ENCODE measurements at places on chromosomes 16 and 17. TPM values are rescaled to one million over a fixed set of nuclear protein-coding genes. Genes with fewer than 3 reads are reported as not detected.

Gene DBF4B
- 7.0 TPM for polyA plus RNA-seq

DNA sequence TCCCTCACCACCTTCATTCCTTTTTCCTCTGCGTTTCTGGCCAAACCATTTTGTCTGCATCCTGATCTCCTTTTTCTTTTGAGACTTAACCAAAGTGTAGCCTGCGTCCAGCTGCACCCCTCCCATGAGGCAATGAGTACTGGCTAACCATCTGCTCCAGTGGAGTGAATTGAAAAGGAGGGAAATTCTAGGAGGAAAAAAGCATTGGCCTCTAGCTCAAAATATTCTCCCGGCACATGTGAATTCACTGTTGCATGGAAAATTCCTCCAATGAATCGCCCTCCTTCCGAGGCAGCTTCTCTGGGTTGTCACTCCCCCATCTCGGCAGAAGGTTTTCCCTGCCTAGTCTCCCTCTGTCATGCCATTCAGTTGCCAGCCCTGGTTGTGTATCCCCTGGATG lies 5.6 kb downstream of the RAP1GAP2 start:
- no peak for DNase-seq

- DNase-seq = no peak
Observed at GRCh38 chr17:34623856-34624766, 44.7 kb downstream of the TMEM132E start.

GRCh38 chr17:60525328-60525684 lies 736 bp downstream of the APPBP2 start:
- DNase-seq = peak; percentile 35

DNA sequence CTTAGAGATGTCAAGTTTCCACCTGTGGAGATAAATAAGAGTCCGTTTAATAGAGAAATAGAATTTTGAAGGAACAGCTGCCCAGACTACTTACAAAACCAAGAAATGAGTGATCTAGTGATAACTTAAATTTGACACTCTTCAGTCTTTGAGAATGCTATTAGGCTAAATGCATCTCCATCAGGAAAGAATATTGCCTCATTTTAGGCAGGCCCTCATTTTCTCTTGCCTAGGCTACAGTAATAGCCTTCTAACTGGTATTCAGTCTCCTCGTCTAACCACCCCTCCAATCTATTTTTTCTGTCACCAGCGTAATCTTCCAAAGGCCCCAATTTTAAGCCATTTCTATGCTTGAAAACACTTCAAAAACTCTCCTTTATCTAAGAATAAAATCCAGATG lies 537.8 kb upstream of the CA10 start:
- DNase-seq = no peak

GRCh38 chr17:56326001-56326359 lies 172.7 kb downstream of the ANKFN1 start:
- DNase-seq = no peak

GRCh38 chr17:9028202-9028987 lies 7.1 kb downstream of the NTN1 start:
- DNase-seq = peak; percentile 74

- no peak for DNase-seq
Observed at GRCh38 chr17:49334744-49335512, 27.1 kb downstream of the ZNF652 start.

- DNase-seq = no peak
Observed at GRCh38 chr16:62583414-62583813, 547.2 kb upstream of the CDH8 start.

DNA sequence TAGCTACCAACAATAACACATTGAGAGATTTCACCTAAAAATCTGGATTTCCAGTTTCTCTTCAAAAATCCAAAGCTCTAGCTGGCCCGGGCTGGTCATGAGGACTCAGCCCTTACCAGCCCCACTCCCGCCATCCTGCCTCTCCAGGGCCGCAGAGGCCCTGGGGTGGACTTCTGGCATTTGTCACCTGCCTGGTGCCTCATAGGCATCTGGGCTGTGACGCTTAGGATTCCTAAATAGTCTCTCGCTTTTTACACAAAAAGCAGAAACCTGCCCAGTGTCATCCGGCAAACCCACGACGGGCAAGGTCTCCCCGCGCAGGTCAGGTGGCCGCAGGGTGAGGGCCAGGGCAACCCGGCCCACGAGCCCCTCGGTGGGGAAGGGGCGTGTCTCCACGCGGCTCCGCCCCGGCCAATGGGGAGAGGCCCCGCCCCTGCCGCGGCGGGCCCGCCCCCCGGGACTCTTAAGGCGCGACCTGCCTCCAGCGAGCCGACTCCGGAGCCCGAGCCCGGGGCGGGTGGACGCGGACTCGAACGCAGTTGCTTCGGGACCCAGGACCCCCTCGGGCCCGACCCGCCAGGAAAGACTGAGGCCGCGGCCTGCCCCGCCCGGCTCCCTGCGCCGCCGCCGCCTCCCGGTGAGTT lies at the start of gene VASN:
TSS of gene VASN (plus strand) at position 492 of the 644 bp plus-strand sequence. CDS start 9,030 bp downstream, outside the sequence.
- DNase-seq = peak; percentile 85

Gene NLK
- 8.4 TPM for polyA plus RNA-seq

DNA sequence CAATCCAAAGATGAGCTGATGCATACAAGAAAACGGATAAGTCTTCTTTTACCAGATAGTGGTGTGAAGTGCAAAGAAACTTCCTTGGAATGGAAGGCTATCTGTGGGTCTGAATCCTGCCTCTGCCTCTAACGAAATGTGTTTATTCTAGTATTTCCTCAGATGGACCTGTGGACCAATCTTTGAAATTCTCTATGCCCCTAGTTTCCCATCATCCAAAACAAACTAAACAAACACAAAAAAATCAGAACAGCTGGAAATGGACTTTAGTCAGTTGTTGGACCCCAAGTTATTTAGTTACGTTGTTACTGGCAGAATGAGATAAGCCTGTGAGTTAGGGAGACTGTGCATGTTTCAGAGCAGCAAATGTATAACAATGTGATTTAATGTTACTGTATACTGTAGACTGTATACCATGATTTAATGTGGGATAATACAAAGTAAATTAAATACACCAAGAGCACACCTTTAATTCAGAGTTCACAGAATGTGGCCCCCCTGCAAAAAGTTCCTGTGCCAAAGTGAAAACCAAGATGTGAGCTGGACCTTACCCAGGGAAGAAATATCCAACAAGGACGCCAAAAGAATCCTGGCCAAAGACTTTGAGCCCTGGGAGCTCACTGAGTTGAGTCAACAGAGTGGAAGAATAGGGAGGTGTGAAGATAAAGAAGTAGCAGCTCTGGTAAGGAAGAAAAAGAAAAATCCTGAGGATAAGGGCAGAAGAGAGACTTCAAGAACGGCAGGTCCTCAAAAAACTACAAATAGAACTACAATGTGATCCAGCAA lies 255.2 kb downstream of the CNTNAP4 start:
- no peak for DNase-seq

DNA sequence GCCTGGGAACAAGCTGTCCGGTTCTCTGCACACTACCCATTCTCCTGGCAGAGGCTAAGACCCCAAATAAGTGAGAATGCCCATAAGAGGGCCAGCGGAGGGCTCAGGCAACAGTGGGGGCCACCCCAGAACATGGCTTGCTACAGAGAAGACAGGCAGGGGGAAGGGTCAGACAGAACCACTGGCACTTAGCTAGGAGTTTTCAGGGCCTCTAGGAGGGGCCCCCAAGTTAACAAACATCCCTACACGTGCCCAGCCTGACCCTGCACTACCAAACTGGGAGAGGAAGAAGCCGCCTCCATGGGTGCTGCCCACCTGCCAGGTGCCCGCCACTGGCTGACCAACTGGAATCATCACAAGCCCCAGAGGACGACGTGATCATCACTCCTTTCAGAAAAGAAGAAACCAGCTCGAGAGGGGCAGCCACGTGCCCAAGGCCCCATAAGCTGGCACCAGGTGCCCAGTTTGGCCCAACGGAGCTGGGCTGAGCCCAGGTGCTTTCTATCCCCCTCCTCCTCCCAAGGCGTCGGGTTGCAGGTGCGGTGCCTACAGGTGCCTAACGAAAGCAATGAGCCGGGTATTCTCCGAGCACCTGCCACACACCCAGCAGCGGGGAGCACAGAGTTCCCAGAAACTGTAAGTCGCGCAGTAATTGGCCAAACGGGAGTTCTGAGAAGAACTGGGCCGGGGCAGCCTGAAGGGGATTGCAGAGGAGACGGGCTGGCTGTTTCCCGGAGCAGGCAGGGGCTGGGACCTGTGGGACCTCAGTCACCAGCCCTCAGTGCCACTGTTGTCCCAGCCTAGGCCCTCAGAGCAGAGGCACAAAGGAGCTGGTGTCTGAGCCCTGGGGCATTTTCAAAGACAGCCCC lies 13.2 kb downstream of the RPH3AL start:
- no peak for DNase-seq

DNA sequence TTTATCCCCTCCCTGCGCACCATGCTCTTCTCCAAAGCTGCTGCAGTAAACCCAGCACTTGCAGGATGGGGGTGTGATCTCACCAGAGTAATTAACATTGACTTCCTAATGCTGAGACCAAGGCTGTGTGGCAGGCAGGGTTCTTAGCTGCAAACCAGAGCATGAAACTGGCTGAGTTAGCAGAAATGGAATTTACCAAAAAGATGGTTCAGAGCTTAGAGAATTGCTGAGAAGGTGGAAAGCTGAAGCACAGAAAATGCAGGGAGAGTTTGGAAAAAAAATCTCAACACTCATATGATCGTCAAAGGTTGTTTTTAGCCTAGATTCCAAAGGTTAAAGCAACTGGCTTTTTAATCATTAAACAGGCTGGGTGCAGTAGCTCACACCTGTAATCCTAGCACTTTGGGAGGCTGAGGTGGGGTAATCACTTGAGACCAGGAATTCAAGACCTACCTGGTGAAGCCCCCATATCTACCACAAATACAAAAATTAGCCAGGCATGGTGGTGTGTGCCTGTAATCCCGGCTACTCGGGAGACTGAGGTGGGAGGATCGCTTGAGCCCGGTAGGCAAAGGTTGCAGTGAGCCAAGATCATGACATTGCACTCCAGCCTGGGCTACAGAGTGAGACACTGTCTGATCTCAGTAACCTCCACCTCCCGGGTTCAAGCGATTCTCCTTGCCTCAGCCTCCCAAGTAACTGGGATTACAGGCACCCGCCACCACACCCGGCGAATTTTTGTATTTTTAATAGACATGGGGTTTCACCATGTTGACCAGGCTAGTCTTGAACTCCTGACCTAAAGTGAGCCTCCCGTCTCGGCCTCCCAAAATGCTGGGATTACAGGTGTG lies 6.0 kb upstream of the TXNDC11 start:
- no peak for DNase-seq

Measured in muscle of back (tissue), 13 donors.